ENCODE measurements at places on chromosomes 5 and 9.

GRCh38 chr5:34913072-34913471, 2.2 kb downstream of the RAD1 start:
- DNase-seq, result no peak

- DNase-seq, result peak; percentile 30
Observed at GRCh38 chr9:21993893-21994555, at the start of gene CDKN2A. Gene CDKN2A (minus strand): TSS chr9:21994392.

DNA sequence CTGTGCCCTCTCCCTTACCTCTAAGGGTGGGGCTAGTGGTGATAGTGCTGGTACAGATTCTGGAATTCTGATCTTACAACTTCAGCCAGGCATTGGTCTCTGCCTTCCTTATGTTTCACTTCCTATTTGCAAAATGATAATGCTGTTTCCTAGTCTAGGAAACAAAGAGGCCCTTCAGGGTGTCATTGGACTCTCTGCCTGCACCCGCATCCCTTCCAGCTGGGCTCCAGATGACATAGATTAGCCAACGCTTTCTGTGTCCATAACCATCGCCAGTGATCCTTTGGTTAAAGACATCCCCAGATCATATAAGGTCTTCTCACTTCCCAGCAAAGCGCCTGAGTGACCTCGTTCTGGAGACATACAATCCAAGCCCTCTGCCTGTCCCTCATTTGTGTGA, 180.7 kb downstream of the ERCC6L2 start:
- no peak for DNase-seq

- no peak for DNase-seq
Observed at GRCh38 chr5:52808316-52808901, 20.7 kb downstream of the ITGA1 start.

- no peak for DNase-seq
Observed at GRCh38 chr9:105483618-105484017, 35.8 kb downstream of the FSD1L start.

DNA sequence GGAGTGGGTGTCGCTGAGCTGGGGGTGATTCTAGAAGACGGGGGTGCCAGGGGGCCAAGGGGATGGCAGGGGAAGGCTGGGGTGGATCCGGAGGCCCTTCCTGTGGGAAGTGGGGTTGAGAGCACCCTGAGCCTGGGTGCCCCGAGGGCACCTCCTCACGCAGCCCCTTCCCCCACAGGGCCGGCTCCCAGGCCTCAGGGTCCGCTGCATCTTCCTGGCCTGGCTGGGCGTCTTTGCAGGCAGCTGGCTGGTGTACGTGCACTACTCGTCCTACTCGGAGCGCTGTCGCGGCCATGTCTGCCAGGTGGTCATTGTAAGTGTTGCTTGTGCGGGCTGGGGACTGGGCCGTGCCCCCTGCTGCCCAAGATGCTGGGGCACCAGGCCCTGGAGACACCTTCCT, 5.0 kb downstream of the DIPK1B start:
- no peak for DNase-seq

DNA sequence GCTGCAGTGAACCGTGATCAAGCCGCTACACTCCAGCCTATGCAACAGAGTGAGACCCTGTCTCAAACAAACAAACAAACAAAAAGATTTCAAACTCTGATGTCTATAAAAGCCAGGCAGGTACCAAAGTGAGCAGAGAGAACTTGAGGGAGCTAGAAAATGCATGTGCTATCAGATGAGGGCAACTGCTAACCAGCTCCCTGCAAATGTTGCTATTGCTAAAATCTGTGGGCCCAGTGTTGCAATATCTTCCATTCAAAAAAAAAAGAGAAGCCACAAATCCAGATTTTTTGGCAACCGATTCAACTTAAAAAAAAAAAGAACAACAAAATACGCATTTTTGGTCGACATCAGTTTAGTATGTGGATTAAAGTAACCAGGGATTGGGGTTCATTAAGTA, 5.5 kb downstream of the UBE2D2 start:
- no peak for DNase-seq

GRCh38 chr5:111752426-111752965, 4.5 kb downstream of the NREP start:
- no peak for DNase-seq

DNA sequence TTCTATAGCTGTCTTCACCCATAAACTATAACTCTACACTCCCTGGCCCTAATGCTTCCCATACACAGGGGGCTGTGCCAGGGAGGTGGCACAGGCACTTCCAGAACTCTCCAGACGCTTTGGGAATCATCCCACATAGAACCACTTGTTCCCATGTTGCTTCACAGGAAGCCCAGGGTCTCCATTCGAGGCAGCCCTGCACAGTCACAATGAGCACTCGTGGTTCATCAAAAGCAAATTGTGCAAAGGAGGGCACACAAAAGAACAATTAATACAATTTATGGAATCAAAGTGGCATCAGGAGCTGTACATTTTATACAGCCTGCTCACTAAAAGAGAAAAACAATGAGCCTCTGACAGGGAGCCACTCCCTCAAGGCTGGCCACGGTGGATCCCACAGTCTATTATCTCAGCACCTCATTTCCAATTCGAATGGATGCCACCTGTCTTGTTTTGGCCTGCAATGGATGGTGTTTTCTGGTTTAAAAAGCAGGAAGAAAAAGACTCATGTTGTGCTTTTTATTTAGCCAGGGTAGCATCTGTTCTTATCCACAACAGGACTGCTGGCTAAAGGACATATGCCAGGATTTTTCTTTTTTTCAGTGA, 354.8 kb downstream of the ENC1 start:
- DNase-seq, result no peak

GRCh38 chr9:78826527-78826926, 529.6 kb downstream of the PSAT1 start:
- DNase-seq, result no peak

DNA sequence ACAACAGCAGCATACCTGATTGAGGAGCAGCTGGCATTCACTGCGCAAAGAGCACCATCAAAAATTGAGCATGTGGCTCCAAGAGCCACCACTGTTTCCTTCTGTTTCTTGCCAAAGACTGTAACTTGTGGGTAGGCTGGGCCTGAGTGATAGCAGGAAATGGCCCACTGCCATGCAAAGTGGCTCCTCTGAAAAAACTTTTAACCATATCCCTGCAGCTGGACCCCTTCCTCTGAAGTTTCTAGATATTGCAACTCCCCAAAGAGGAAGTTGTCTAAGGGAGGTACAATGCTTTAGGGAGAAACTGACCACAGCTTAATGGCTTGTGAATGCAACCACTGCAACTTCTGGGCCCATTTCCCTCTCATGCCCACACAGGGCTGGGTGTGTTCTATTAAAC, 355.4 kb upstream of the PDE4D start:
- no peak for DNase-seq

DNA sequence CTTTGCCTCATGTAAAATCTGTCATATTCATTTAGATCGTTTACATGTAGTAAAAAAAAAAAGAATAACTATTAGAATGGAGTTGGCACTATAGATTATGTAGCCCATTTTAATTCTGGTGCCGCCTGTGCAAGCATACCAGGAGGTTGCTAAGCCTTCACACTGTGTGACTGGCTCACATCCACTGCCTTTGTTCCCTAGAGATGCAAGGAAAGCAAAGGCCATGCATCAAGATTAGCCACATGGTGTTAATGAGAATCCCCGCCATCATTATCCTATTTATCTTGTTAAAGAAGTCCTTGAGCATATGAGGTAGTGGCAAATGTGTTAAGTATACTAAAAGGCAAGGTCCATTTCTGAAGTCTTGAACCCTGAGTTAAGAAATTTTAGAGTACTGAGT, 279.6 kb downstream of the RFX3 start:
- DNase-seq, result no peak

DNA sequence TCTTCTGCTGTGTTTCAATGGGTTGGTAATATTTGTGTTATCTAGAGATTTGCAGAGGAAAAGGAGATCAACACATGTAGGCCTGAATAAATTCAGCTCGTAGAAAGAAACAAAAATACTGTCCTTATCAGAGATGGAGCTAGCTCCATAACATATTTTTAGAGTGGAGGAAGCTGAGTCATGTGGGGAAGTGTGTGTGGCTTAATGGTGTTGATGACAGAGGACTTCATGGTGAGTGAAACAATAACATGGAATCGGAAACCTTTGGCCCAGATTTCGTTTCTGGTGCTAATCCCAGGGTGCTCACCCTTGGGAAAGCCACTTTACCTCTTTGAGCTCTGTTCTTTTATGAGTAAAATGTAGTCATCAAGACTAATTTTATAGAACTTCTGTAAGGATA, 825.0 kb downstream of the TLR4 start:
- DNase-seq, result no peak

GRCh38 chr5:158485047-158485446, 614.7 kb downstream of the EBF1 start:
- no peak for DNase-seq
